PC-3 (cell line): ENCODE measurements at places on chromosomes 12 and 14. TPM values are rescaled to one million over a fixed set of nuclear protein-coding genes. Genes with fewer than 3 reads are reported as not detected.

DNA sequence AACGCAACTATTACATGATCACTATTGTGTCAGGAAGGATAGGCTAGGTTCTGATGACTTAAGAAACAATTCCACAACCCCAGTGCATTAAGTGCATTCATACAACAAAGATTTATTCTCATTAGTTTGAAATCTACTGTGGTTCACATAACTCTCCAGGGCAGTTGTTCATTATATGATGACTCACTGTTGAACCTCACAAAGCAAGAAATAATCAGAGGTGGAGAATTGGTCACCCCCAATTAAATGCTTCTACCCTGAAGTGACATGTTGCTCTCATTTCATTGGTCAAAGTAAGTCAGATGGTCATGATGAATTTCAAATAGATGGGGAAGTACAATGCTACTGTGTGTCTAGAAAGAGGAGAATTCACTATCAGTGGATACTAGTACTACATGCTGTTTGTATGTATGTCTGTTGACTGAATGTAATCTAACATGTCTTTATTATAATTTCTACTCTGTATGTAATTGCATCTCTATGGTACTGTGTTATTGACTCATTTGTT, 6.1 kb upstream of the HELB start:
- no peak for DNase-seq
- H3K27me3 ChIP-seq, result peaks cover 8% of the 10 kb centered on the region
- H3K4me1 ChIP-seq, result no peaks in the 10 kb centered on the region
- H3K36me3 ChIP-seq, result no peaks in the 10 kb centered on the region
- H3K27ac ChIP-seq, result no peak overlapping the region

GRCh38 chr12:102388469-102388868, 91.9 kb downstream of the IGF1 start:
- H3K4me1 ChIP-seq, result no peaks in the 10 kb centered on the region
- no peaks in the 10 kb centered on the region for H3K36me3 ChIP-seq
- no peaks in the 10 kb centered on the region for H3K27me3 ChIP-seq
- H3K4me3 ChIP-seq, result no peak overlapping the region
- no peak overlapping the region for H3K27ac ChIP-seq

DNA sequence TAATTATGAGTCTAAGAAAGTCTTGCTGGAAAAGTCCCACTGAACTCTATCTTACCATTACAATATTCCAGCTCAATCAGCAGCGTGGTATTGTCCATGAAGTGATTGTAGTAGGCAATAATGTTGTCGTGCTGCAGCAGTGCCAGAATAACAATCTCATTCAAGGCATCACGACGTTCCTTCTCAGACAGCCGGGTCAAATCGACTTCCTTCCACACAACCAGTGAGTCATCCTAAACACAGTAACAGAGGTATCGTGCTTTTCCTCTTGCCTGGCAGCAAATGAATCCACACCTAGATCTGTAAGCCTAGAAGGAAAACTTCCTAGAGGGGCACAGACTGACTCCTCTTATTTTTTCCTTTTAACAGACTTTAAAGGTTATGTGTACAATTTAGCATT, 2.9 kb downstream of the NEK9 start:
- no peaks in the 10 kb centered on the region for H3K36me3 ChIP-seq
- H3K27me3 ChIP-seq, result no peaks in the 10 kb centered on the region
- peaks cover 49% of the 10 kb centered on the region for H3K4me1 ChIP-seq
- H3K4me3 ChIP-seq, result no peak overlapping the region
- peak; percentile 82 for DNase-seq

GRCh38 chr14:44384093-44384492, 123.0 kb downstream of the FSCB start:
- no peak for DNase-seq
- H3K4me1 ChIP-seq, result no peaks in the 10 kb centered on the region
- no peaks in the 10 kb centered on the region for H3K27me3 ChIP-seq
- no peak overlapping the region for H3K4me3 ChIP-seq
- H3K27ac ChIP-seq, result no peak overlapping the region
- no peaks in the 10 kb centered on the region for H3K36me3 ChIP-seq

The TAS2R10 gene
- total RNA-seq, result 0.44 and 0.58 TPM in 2 replicates

The RNFT2 gene
- 12.6 and 15.8 TPM in 2 replicates for total RNA-seq

The CEBPE gene
- total RNA-seq, result not detected in 2 replicates

The IGF1 gene
- total RNA-seq, result not detected in 2 replicates

The TOMM20L gene
- not detected in 2 replicates for total RNA-seq

The TMX1 gene
- total RNA-seq, result 56.6 and 61.7 TPM in 2 replicates
